SK-N-SH treated with all-trans-retinoic acid at 6 μM for 48 hours (cell line): ENCODE measurements at places on chromosomes 7 and 10.
A peak's percentile ranks its signal among the peaks of the same experiment; 100 is the strongest.

- no peak for ATAC-seq
Observed at GRCh38 chr10:93198401-93199131, 124.9 kb downstream of the CYP26A1 start.

DNA sequence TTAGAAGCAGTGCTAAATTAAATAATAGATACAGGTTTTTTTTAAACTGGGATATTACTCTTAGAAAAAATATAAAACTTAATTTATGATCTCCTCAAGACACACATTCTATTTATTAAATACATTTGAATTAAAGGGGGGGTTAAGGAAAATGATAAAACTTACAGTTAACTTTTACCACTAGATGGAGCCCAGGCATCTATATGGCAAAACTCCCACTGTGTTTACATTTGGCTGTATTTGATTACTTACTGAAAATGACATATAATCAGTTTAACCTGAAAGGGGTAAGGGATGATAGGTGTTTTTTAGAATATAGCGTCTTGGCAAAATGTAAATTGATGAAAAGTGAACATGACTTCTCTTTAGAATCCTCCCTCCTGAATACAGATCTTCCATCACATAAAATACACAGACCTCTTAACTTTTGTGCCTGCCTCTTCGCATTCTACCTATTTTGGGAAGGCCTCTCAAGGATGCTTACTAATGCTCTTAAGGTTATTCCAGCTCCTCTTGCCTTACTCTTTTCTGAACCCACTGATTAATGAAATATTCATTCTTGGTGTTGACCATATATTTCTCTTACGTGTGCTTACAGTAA is 235.7 kb downstream of the AGMO start:
- ATAC-seq, result peak; percentile 69; the same call in 2 of the 3 replicates

GRCh38 chr7:22591271-22591670 is 91.3 kb upstream of the STEAP1B start:
- no peak for ATAC-seq

DNA sequence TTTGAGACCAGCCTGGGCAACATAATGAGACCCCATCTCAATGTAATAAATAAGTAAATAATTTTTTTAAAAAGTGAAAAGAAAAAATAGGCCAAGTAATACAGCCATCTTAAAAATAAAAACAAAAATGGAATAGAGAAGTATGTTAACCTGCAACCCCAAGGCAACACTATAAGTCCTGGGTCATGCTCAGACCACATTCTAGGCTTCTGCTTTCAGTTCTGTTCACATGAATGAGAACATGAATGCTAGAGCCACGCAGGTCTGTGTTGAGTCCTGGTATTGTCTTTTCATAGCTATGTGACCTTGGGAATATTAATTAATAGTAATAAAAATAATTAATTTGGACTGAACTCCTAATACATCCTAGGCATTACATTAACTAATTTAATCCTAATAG is 284.0 kb downstream of the AUTS2 start:
- ATAC-seq, result no peak

- ATAC-seq, result peak; percentile 64; the same call in 2 of the 3 replicates
Observed at GRCh38 chr7:105940109-105940508, 23.0 kb upstream of the CDHR3 start.

- no peak for ATAC-seq
Observed at GRCh38 chr7:54390565-54390964, 151.6 kb upstream of the VSTM2A start.

- no peak for ATAC-seq
Observed at GRCh38 chr10:15464381-15464780, 93.3 kb upstream of the FAM171A1 start.

DNA sequence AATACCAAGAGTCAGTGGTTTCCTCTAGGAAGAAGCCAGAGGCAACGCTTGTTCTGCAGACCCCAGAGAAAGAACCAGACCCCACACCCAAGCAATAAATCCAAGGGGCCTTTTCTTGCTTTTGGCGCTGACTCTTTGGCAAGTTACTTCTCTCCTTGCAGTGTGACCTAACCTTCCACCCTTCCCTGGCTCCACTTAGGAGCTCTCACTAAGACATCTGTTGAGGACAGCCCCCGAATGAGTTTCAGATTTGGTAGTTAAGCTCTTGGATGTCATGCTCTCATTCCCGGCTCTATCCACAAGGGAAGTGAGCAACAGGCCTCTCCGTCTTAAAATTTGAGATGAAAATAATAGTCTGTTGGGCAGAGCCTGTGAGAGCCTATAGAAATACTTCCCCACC is 50.6 kb upstream of the FAM204A start:
- ATAC-seq, result no peak

GRCh38 chr7:107002529-107002998 is 41.9 kb upstream of the PRKAR2B start:
- no peak for ATAC-seq
